ENCODE measurements at places on chromosomes 13 and 19.

GRCh38 chr13:44040070-44040817 lies 160.5 kb downstream of the LACC1 start:
- DNase-seq: no peak

DNA sequence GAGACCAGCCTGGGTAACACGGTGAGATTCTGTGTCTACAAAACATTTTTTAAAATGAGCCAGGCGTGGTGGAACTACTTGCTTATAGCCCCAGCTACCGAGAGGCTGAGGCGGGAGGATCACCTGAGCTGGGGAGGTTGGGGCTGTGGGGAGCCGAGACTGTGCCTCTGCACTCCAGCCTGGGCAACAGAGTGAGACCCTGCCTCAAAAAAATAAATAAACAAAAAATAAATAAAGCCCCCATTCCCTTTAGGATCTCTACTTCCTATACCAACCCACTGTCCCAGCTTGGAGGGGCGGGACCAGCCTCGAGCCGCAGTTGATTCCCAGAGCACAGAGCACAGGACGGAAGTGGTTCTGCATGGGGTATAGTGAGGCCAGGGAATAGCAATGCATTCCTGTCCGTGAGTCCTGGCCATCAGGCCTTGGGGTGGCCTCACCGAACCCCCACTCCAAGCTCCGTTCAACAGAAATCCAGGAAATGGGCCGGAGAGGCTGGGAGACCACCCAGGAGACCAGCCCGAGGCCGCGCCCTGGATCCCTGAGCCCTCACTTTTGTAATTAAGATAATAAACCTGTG lies 4.9 kb upstream of the PTBP1 start:
- no peak for DNase-seq

GRCh38 chr13:73073050-73073449 lies 14.2 kb downstream of the KLF5 start:
- no peak for DNase-seq

- DNase-seq: no peak
Observed at GRCh38 chr13:50098693-50099092, 83.4 kb downstream of the KCNRG start.

DNA sequence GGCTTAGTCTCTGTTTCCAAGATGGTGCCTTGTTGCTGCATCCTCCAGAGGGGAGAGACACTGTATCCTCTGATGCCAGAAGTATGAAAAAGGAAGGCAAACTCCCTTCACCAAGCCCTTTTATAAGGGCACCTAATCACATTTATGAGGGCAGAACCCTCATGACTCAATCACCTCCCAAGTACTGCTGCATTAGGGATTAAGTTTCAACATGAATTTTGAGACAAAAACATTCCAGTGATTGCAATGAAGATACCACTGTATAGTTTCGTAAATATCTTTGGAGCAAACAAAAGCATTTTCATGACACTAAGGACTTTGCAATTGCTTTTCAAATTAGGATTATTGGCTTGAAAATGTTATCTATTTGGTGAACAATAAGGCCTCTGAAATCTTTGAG lies 63.8 kb downstream of the RNF17 start:
- no peak for DNase-seq

DNA sequence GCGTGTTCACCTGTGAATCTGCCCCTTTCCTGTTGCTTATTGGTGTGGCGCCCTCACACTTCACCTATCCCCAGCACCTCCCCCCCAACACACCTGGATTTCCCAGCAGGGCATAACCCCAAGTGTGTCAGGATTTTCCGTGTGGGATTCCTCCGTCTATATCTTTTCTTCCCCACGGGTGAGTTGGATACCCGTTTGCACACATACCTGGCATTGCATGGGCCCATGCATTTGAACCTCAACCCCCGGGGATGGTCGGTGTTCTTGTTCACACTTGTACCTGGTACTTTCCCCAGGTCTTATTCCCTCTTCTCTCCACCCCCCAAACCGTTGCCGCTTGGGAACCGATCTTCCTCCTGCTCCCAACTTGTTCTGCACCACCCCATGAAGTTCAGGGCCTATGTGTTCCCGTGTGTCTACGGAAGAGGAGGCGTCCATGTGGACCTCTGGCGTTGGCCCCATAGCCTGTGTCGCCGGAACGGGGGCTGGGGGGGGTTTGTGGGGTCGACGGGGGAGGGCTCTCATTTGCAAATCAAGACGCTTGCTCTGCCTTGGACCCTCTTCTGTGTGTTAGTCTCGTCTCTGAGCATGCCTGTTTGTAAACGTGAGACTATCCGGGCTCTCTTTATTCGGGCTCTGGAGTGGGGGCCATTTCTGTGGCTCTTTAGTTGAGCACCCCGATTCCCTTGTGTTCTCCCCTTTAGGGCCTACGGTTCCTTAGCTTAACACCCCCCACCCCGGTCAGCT lies 1.7 kb downstream of the PRR12 start:
- DNase-seq: no peak

- DNase-seq: no peak
Observed at GRCh38 chr19:44613295-44614178, at the start of gene IGSF23. TSS of gene IGSF23 (plus strand) at chr19:44613563. CDS start at chr19:44613646, 83 bp downstream.

- peak; percentile 8 for DNase-seq
Observed at GRCh38 chr13:108176685-108177274, 38.6 kb downstream of the LIG4 start.

GRCh38 chr19:52527134-52527955 lies at the start of gene ZNF808:
TSS of gene ZNF808 (plus strand) at chr19:52527668. CDS start at chr19:52543285, 15,617 bp downstream.
- peak; percentile 83 for DNase-seq

DNA sequence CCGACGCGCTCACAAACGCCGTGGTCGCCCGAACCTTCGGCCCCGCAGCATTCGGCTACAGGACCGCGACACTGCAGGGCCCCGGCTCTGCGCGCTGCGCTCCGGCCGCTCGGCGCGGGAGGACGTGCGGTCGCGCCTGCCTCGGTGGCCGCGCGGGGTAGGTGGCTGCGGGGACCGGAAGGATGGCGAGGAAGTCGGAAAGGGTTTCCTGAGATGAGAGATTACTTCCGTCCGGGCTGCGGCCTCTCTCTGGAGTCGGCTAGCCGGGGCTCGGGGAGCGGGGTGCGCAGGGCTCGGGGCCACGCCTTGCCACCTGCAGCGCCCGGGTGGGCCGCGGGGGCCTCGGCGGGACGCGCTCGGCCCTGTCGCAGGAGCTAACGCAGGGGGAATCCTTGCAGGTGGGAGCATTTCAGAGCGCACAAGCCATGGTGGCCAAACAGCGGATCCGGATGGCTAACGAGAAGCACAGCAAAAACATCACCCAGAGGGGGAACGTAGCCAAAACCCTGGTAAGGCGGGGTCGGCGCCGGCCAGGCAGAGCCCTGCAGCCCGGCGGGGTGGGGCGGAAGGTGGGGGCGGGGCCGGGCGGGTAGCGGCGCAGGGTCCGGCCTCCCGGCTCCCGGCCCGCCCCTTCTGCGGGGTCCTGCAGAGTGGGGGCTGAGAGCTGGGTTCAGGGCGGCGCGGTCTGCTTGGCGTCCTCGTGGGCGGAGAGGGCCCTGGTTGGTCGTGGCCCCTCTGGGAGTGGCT lies at the start of gene SERP2:
Gene SERP2 (plus strand): TSS at position 224 of the 747 bp plus-strand sequence. CDS start 202 bp downstream, at position 426.
- DNase-seq: peak; percentile 60

DNA sequence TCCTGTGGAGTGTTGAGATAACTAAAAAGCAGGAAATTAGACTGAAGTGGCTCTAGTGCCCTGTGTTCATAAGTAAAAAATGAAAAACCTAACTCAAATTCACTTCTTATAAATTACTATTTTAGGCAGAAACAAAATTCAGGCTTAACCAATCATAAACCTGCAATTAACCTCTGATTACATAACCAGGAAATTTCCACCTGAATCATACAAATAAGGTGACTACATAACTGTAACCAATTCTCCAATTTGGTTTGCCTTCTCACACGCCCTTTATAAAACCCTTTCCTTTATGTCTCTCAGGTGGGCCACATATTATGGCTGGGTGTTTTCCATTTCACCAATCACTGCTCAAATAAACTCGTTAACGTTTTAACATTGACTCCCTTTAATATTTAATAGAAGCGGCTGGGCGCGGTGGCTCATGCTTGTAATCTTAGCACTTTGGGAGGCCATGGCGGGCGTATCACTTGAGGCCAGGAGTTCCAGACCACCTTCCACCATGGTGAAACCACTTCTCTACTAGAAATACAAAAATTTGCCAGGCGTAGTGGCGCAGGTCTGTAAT lies 22.9 kb upstream of the ZNF724 start:
- DNase-seq: no peak

DNA sequence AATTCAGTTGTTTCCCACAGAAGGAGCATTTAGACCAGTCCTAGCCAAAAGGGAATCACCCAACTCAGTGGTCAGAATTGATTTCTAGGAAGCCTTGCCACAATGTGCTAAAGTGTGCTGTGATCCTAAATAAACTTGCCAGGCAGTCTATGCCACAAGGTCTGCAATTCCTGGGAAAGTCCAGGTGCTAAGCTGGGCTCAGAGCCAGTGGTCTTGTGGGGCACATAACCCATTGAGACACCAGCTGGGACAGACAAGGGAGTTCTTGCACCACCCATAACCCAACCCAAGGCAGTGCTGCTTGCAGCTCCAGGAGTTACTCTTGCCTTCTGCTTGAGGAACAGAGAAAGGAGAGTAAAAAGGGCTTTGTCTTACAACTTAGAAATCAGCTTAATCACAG lies 489.5 kb upstream of the SPRY2 start:
- DNase-seq: no peak

GRCh38 chr13:42048684-42049453 lies 421 bp downstream of the DGKH start:
- peak; percentile 70 for DNase-seq

DNA sequence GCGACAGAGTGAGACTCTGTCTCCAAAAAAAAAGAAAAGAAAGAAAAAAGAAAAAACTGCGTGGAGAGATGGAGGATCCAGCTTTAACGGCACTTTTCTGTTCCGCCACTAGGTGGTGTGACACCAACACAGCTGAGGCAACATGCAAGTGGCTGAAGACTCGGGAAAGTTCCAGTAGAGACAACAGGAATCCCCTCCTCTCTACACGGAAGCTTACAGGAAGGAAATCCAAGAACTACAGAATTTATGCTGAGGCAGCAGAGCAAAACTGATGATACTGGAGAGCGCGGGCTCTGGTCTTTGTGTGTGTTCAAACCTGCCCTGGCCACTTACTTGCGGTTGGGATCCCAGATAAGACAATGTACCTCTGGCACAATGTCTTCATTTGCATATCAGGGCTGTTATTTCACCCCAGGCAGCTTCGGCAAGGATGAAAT lies 9.9 kb downstream of the RANBP3 start:
- peak; percentile 9 for DNase-seq

DNA sequence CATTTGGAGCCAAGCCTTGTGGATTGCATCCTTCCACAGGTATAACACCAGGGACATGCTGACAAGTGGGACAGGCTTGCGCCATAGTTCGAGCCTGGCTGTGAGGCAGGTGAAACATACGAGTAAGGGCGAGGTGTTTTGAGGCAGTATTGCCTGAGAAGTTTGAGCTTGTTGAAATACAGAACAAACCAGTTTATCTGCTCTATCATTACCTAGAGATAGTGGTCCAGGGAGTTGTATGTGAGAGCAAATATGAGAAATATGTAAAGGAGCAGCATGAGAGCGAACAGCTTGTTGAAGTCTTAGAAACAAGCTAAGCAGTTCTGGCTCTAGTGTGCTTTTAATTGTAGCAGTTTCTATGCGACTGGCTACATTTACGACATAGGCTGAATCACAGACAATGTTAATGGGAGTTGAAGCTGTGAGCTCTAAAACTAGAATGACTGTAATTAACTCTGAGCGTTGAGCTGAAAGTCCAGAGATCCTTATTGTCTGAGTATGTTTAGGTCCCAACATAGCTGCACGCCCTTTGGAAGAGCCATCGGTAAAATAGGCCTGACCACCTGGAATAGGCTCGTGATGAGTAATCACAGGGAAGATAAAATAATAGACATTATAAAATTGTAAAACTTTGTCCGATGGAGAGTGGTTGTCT lies 8.2 kb downstream of the ZNF439 start:
- DNase-seq: no peak

GRCh38 chr13:73038064-73038463 lies 20.7 kb upstream of the KLF5 start:
- no peak for DNase-seq

DNA sequence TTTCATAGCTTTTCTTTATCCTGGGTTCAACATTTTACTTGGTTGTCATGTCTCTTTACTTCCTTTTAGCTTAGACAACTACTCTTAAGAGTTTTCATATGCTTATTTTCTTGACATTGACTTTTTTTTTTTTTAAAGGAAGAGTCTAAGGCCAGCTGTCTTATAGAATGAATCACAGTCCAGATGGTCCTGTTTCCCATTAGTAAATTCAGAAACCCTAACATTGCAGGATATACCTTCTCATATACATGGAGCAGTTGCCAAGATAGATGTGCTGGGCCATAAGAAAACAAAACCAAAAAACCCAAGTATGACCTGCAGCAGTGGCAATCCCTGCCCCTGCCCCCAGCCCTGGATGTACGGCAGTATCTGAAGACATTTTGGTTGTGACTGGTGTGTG lies 72.8 kb downstream of the COG3 start:
- no peak for DNase-seq

Data from amygdala (tissue), 56 donors.